NCI-H510A treated with DMSO at 0.1 percent for 48 hours (cell line): ENCODE measurements at places on chromosomes 13 and 19.

- no peak for DNase-seq
These were observed 26.5 kb upstream of the FOXO1 start for GRCh38 chr13:40692946-40693345.

GRCh38 chr19:48325265-48325910, at the start of gene EMP3:
TSS of gene EMP3 (plus strand) at chr19:48325552. CDS start at chr19:48326845, 1,293 bp downstream.
- DNase-seq, result no peak

DNA sequence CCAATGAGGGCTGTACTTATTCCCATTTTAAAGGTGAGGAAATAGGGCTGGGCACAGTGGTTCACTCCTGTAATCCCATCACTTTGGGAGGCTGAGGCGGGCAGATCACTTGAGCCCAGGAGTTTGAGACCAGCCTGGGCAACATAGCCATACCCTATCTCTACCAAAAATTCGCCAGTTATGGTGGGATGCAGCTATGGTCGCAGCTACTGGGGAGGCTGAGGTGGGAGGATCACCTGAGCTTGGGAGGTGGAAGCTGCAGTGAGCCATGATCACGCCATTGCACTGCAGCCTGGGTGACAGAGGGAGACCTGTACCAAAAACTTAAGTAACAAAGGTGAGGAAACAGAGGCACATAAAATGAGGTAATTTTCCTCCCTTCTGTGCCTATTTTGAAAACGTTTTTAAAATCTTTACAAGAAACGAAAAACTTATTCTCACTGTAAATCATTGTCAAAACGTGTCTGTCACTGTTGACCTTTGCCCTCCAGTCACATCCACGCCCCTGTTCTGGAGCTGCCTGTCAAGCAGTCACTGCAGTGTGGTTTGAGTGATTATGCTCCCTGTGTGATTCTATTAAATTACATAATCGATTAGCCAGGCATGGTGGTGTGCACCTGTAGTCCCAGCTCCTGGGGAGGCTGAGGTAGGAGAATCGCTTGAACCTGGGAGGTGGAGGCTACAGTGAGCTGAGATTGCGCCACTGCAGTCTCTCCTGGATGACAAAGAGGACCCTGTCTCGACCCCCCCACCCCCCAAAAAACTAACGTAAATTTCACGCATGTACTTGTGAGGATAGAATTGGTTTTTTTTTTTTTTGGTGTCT, 12.5 kb downstream of the NOP53 start:
- DNase-seq, result no peak

DNA sequence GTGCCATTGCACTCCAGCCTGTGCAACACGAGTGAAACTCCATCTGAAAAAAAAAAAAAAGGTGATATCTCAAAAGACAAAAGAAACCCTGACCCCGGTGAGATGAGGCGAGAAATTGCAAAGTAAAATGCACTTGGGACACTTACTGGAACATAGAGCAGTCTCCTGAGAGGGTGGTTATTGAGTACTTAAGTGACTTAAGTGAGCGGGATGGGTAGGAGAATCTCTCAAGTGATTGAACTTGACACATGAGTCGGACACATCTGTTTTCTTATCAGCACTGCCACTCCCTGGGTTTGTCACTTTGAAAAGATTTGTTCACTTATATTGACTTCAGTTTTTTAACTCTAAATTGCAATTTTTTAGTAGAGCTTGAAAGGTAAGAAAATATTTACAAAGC, 2.8 kb downstream of the ZNF429 start:
- DNase-seq, result no peak

GRCh38 chr13:72805676-72806346, 23.9 kb downstream of the PIBF1 start:
- no peak for DNase-seq

DNA sequence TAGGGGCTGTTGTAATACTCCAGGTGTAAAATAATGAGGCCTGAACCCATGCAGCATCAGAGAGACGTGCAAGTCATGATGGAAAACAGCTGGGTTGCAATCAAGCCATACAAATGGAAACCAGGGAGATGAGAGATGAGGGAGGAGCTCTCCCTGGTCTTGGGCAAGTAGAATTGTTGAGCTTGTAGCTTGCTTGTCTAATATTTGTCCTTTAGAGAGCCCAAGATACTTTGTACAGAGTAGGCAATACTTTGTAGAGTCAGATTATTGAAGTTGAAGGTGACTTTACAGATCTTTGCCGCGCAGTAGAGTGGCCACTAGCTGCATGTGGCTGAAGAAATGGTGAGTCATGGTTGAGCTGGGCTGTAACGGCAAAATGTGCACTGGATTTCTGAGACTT, 8.3 kb downstream of the ATP8A2 start:
- no peak for DNase-seq

- no peak for DNase-seq
These were observed 5.4 kb downstream of the MADCAM1 start for GRCh38 chr19:501646-502045.

GRCh38 chr19:55461974-55462626, 658 bp upstream of the ISOC2 start:
- peak; percentile 22 for DNase-seq

DNA sequence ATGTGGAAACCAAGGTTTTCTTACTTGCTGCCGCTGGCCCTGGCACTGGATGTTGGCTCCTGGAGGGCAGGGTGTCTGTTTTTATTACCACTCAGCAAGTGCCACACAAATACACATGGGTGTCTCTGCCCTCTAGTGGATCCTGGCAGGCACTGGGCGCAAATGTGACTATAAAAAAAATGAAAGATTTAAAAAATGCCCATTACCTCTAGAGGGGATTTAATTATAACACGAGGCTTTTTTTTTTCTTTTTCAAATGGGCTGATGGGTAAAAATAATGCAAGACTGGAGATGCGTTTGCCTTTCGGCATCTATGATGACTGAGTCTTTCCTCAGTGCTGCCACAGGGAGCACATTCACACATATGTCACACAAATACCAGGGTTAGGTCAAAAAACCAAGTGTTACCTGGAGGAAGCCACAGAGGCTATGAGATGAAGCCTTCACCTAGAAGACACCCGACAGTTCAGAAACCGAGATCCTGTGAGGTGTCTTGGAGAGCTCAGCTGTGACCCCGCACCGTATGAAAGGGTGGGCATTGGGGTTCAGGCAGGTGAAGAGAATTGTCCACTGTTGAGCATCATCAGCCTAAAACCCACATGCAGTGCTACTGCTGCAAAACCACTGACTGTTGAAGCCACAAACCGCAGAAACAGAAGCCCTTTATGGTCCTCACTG, 25.7 kb downstream of the CHAMP1 start:
- DNase-seq, result peak; percentile 39

DNA sequence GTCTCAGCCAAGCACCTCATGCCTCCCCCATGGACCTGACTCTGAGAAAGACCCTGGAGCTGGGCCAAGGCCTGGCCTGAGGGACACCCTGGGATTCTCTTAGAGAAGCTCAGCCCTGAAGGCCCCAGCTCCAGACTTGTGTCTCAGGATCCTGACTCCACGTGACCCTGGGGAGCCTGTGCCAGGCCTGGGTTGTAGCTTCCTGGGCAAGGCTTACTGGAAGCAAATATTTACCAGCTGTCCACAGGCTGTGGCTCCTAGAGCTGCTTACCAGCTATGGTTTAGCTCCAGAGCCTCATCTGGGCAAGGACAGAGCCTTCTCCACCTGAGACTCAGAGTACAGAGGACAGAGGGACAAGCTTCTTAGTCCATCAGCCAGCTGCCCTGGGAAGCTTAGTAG, 61.0 kb upstream of the CEACAM8 start:
- DNase-seq, result no peak

GRCh38 chr13:79805317-79805716, 324.4 kb downstream of the NDFIP2 start:
- no peak for DNase-seq

DNA sequence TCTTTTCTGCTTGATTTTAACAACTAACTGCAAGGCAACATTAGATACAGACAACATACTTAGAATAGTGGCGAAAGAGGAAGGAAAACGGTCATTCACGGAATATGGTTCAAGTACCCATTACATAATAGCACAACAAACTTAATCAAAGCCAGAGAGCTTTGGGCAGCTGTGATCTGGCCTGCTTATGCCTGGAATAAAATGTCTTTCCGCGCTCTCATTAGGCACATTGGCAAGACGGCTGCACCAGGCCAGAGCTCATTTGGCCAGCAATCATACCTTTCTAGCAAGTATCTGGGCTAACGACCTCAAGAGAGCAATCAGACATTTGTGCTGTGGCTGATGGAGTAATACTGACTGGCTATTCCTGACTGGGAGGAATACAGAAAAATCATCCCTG, 112.8 kb downstream of the NALCN start:
- no peak for DNase-seq

DNA sequence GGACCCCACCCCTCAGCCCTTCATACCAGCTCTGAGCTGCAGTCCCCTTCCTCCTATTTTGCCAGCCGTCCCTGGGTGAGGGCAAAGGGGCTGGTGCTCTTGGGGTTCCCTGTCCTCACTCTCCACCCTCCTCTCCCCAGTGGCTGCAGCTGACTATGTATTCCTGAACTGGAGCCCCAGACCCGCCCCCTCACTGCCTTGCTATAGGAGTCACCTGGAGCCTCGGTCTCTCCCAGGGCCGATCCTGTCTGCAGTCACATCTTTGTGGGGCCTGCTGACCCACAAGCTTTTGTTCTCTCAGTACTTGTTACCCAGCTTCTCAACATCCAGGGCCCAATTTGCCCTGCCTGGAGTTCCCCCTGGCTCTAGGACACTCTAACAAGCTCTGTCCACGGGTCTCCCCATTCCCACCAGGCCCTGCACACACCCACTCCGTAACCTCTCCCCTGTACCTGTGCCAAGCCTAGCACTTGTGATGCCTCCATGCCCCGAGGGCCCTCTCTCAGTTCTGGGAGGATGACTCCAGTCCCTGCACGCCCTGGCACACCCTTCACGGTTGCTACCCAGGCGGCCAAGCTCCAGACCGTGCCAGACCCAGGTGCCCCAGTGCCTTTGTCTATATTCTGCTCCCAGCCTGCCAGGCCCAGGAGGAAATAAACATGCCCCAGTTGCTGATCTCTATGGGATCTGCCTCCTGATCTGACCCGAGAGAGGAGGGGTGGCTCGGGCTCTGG, 2.4 kb downstream of the COX7A1 start:
- DNase-seq, result no peak

GRCh38 chr13:63880705-63881104, 2465.1 kb upstream of the PCDH20 start:
- no peak for DNase-seq

DNA sequence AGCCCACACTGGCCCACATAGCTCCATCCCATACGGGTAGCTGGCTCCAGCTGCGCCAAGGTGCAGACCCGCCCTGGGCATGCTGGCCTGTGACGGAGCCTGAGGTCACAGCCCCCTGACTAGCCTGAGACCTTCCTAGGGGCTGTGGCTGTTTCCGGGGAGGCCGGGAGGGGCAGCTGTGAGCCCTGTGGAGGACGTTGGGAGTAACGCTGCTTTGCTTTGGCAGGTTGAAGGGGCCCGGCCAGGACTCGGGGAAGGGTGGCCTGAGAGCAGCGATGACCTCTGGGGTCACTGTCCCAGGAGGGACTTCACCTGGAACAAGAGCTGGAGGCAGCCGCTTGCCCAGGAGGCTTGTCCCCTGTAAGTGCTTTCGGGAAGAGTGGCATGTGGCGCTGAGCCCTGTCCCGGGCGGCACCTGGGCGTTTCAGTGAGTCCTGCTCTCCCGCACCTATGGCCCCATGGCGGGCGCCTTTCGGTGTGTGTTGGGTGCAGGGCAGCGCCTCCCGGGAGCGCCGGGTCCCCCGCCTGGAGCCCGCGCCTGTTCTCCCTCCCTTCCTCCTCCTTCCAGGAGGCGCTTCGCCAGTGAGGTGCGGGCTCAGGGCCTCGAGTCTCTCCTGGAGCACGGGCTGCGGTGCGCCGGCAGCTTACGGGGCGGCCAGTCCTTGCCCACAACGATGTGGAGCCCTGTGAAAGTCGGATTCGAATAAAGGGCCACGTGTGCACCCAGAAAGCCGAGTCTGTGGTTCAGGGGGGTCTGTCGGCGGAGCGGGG, 1.1 kb upstream of the FAM174C start:
- DNase-seq, result no peak

DNA sequence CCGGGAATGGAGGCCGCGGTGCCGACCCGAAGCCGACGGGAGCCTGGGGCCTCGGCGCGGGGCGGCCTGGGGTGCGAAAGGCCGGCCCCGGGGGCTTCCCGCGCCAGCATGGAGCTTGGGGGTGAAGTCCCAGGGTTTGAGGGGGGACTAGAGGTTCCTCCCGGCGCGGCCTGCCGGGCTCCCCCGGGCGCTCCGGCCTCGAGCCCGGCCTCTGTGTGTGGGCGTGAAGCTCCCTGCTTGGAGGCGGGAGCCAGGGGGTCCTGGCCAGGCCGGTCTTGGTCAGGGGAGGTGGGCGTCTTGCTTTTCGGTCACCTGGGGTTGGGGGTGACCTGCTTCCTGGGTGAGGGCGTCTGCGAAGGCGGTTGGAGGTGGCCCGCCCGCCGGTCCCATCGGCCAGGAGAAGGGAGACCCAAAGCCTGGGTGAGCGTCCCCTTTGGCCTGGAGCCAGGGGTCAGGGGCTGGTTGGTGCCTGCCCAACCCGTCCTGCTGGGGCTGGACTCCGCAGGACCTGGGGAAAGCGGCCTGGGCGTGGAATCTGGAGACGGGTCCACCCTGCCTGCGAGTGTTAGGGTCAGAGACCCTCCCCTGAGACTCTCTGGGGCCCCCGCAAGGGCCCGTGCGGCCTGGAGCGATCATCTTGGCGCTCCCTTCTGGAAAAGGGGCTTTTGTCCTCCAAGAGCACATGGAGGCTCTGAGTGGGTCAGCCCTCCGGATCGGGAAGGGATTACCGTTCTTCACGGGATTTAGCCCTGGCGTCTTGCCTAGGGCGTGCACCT, 535 bp downstream of the BSG start:
- no peak for DNase-seq

GRCh38 chr19:8224394-8225145, 15.4 kb downstream of the CERS4 start:
- DNase-seq, result no peak

- DNase-seq, result no peak
These were observed 250.3 kb downstream of the COL4A1 start for GRCh38 chr13:110056640-110057039.

GRCh38 chr19:49356382-49356781, 5.8 kb downstream of the TEAD2 start:
- DNase-seq, result no peak

- no peak for DNase-seq
These were observed 10.3 kb upstream of the BICRA start for GRCh38 chr19:47598407-47599349.

DNA sequence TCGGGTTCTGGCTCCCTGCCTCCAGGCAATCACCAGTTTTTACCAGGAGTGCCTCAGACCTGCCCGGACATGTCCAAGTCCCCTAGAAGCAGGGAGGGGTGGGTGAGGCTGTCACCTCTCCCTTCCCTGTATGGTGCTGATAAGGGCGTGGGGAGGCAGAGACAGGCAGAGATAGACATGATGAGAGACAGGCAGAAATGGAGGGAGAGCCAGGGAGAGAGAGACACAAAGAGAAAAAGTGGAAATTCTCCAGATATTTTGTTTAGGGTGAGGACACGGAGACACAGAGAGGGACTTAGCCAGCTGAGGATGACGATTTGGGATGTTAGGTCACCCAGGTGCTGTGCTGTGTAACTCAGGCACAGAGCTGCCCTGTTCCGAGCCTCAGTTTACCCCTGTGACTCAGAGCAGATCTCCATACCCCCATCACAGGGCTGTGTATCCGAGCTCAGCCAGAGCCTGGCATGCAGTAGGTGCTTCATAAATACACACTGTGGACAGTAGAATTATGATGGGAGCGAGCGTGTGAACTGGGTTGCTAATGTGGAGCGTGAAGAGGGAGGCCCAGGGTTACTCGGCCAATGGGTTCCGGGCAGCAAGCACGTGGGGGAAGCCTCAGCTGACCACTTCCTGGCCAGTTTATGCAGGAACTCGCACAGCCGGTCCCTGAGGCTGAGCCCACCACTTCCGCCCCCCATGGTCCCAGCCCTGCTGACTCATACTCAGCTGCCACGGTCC, 11.9 kb upstream of the GDF15 start:
- peak; percentile 60 for DNase-seq
